ENCODE measurements at places on chromosomes 5 and 9. TPM values are rescaled to one million over a fixed set of nuclear protein-coding genes. Genes with fewer than 3 reads are reported as not detected.

- no peak for DNase-seq
Observed at GRCh38 chr9:120393386-120394057, 186.4 kb downstream of the CDK5RAP2 start.

DNA sequence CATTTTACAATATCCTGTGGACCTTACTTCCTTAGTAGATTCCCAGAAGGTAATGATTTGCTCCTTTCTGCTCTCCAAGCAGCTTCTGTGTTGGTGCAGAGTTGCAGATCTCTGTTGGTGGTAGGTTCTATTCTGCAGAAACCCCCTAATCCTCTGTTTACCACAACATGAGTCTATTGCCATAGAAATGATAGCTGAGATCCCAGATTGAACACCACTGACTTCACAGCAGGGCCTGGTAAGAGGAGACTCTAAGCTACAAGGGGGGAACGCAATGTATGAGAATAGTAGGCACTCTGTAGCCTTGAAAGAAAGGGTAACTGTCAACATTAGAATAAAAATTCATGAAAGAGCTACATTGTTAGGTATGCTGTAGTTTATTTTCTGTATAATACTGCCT, 59.5 kb downstream of the MUSK start:
- no peak for DNase-seq

- DNase-seq: no peak
Observed at GRCh38 chr5:77662635-77663034, 24.1 kb upstream of the OTP start.

The PCDHGC4 gene
- 2.6 TPM for total RNA-seq

The BSPRY gene
- 7.4 TPM for total RNA-seq

All from mucosa of descending colon (tissue), 3 donors.